ENCODE measurements at places on chromosomes 5 and 9. TPM values are rescaled to one million over a fixed set of nuclear protein-coding genes. Genes with fewer than 3 reads are reported as not detected.

DNA sequence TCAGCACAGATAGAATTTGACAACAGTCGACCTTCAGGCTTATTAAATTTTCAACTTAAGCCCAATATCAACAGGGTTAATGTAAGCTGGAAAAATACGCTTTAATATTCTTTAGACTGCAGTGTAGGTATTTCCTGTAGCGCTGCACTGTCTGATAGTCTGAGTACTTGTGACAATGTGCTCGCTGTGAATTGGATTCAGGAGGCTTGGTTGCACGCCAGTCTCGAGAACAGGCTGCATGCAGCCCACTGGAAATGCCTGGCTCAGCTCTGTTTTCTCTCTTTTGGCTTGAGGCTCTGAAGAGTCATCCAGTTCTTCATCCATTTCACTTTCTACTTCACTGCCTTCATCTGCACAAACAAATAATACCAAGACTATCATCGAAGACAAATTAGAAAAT is 300.9 kb downstream of the RFX3 start:
- H3K36me3 ChIP-seq = no peaks in the 10 kb centered on the region
- no peaks in the 10 kb centered on the region for H3K27me3 ChIP-seq
- H3K4me1 ChIP-seq = peaks cover 10% of the 10 kb centered on the region
- no peak for DNase-seq
- peak overlapping the region; percentile 70 for H3K27ac ChIP-seq
- H3K4me3 ChIP-seq = no peak overlapping the region

DNA sequence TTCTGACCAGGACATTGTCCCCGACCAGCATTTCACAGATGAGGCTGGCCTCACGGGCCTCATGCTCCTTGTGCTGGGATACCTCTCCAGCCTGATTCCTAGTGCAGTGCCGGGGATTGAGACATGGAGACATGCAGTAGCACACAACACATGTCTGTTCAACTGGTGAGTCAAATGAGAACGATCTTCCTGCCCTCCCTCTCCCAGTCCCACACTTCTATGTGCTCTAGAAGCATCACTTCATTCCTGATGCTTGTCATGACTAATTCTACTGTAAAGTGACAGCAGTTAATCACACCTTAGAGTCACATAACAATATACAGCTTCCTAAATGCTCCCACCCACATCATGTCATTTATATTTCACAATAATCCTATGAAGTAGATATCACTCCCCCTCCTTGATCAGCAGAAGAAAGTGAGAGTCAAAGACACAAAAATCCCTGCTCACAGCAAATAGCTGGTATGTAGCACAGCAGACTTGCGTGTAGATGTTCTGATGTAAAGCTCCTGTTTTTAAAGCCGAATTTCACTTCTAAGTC is 101.8 kb downstream of the CCDC192 start:
- no peaks in the 10 kb centered on the region for H3K27me3 ChIP-seq
- H3K27ac ChIP-seq = no peak overlapping the region
- DNase-seq = no peak
- H3K4me3 ChIP-seq = no peak overlapping the region

GRCh38 chr9:134932171-134932570 is 14.5 kb upstream of the FCN1 start:
- H3K27ac ChIP-seq = no peak overlapping the region
- H3K4me3 ChIP-seq = no peak overlapping the region
- H3K27me3 ChIP-seq = no peaks in the 10 kb centered on the region
- H3K36me3 ChIP-seq = no peaks in the 10 kb centered on the region
- DNase-seq = no peak
- peaks cover 4% of the 10 kb centered on the region for H3K4me1 ChIP-seq

GRCh38 chr5:132669966-132670882 is 3.6 kb upstream of the IL4 start:
- no peak overlapping the region for H3K27ac ChIP-seq
- no peaks in the 10 kb centered on the region for H3K27me3 ChIP-seq
- no peak overlapping the region for H3K4me3 ChIP-seq
- peaks cover 2% of the 10 kb centered on the region for H3K36me3 ChIP-seq
- DNase-seq = no peak

- no peak for DNase-seq
- H3K4me1 ChIP-seq = no peaks in the 10 kb centered on the region
- H3K36me3 ChIP-seq = 0 out of 2 replicates have a peak, but pooled peaks cover 2% of the 10 kb centered on the region
- no peak overlapping the region for H3K27ac ChIP-seq
Observed at GRCh38 chr9:115333277-115334070, 215.5 kb upstream of the TNC start.

DNA sequence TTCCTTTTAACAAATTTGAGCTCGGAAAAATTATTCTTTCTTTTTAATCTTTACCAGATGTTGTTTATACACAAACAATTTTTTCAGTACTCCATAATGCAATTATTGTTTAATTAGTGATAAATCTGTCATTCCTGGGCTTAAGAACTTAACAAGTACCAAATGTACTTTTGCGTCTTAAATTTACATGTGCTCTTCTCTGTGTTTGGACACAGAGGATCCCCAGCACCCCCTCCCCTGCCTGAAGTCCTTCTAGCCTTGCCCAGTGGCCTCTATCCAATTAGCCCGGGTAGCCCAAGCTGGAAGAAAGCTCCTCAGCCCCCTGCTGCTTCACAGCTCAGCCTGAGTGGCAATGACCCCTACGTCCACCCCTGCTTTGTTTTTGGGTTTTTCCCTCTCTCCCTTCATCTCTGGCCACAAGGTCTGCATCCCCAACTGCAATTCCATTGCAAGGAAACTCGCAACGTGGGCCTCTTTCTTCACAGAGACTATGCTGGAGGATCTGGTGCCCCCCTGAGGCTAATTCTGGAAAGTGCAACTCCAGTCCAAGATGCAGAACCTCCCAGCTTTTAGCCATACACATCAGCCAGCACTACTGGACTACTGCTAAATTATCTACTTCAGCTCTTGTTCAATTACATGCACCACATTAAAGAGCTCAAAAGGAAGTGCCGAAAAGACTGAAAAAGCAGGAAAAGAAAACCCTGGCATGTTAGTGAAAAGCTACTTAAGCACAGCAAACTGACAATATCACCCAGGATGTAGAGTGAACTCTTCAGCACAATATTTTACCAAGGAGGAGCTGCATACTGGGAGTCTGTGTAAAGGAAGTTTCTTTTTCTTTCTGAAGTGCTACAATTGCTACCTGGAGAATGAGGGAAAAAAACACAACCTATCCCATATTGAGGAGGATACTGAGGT is 186.2 kb downstream of the FANCC start:
- DNase-seq = peak; percentile 75
- peak overlapping the region; percentile 42 for H3K27ac ChIP-seq
- H3K4me1 ChIP-seq = peaks cover 68% of the 10 kb centered on the region
- peak overlapping the region; percentile 58 for H3K4me3 ChIP-seq
- no peaks in the 10 kb centered on the region for H3K36me3 ChIP-seq

GRCh38 chr5:86232246-86232645 is 385.5 kb upstream of the COX7C start:
- DNase-seq = no peak
- no peak overlapping the region for H3K4me3 ChIP-seq
- no peaks in the 10 kb centered on the region for H3K4me1 ChIP-seq
- H3K27me3 ChIP-seq = no peaks in the 10 kb centered on the region
- H3K27ac ChIP-seq = no peak overlapping the region

- no peak overlapping the region for H3K4me3 ChIP-seq
- no peak overlapping the region for H3K27ac ChIP-seq
- no peaks in the 10 kb centered on the region for H3K4me1 ChIP-seq
- no peak for DNase-seq
Observed at GRCh38 chr5:174431504-174431903, 292.9 kb upstream of the MSX2 start.

Gene PLPP7
- 4.9 TPM for total RNA-seq

Gene C5orf22
- total RNA-seq = 40.6 TPM

Gene SURF6
- total RNA-seq = 67.2 TPM

Gene ADAMTS12
- 11.5 TPM for total RNA-seq

Gene CD180
- total RNA-seq = not detected
